ENCODE measurements at places on chromosomes 7 and 10. TPM values are rescaled to one million over a fixed set of nuclear protein-coding genes. Genes with fewer than 3 reads are reported as not detected.

CALHM2 gene
- 2.3 TPM for total RNA-seq

H2BK1 gene
- not detected for total RNA-seq

SUFU gene
- 3.4 TPM for total RNA-seq

CALD1 gene
- total RNA-seq, result 110 TPM

MKX gene
- not detected for total RNA-seq

EGFR gene
- 121 TPM for total RNA-seq

HIP1 gene
- 7.2 TPM for total RNA-seq

CACNB2 gene
- not detected for total RNA-seq

HOXA5 gene
- total RNA-seq, result 0.70 TPM

PNLIPRP2 gene
- not detected for total RNA-seq

SPDYE5 gene
- total RNA-seq, result not detected

STK31 gene
- not detected for total RNA-seq

FOXI2 gene
- total RNA-seq, result not detected

Measured in hair follicular keratinocyte (primary cell).